ENCODE measurements at places on chromosomes 16 and 17.

- DNase-seq: no peak
Observed at GRCh38 chr17:16398270-16399267, 16.8 kb upstream of the TRPV2 start.

DNA sequence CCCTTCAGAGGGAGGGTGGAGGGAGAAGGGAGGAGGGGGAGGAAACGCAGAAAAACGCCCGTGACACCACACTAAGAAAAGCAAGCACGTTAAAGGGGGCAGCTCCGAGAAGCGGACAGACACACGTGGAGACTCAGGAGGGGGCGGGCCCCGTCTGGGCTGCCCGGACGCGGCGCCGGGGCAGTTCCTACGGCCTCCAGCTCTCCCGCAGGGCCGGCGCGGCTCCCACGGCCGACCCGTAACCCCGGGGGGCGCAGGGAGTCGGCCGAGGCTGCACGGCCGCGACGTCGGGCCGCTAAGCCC, 362 bp downstream of the KLHDC4 start:
- DNase-seq: no peak

DNA sequence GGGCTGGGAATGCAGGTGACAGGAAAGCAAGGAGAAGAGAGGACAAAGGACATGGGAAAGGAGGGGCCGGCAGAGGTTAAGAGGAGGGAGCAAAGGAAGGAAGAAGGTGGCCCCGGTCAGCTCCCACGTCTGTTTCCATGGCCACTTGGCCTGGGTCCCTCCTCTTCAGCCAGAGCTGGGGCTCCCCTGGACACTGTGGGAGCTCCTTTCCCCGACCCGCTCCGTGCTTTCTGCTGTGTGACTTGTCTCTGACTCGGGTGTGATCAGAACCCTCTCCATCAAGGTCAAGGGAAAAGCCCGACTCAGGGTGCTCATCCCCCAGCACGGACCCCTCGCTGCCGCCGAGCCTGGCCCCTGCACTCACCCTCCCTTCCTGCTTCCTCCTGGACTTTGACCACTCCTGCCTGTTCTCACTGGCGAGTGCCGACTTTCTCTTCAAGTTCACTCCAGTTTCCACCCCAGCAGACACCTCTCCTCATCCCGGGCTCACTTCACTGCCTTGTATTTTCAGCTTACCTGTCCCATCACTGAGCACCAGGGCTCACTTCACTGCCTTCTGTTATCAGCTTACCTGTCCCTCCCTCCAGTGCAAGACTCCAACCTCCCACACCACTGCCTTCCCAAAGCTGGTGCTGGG, 61.2 kb downstream of the MEAK7 start:
- no peak for DNase-seq

DNA sequence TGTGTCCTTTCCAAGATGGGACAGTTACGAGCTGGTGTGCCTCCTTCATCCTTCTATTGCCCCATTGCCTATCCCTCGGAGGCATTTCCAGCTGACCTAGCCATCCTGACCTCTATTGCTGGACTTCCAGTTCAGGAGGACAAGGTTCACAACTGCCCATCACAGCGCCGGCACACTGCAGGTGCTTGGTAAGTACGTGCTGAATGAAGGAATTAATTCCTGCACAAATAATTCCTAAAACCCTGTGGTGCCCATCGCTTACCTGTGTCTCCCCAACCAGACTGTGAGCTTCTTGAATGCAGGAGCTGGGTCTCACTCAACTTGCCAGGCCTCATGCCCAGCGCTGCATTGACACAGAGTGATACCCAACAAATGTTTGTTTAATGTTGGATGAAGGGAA, 13.0 kb downstream of the ALOX15B start:
- no peak for DNase-seq

- DNase-seq: peak; percentile 40
Observed at GRCh38 chr17:79231766-79232287, 157.2 kb downstream of the ENGASE start.

DNA sequence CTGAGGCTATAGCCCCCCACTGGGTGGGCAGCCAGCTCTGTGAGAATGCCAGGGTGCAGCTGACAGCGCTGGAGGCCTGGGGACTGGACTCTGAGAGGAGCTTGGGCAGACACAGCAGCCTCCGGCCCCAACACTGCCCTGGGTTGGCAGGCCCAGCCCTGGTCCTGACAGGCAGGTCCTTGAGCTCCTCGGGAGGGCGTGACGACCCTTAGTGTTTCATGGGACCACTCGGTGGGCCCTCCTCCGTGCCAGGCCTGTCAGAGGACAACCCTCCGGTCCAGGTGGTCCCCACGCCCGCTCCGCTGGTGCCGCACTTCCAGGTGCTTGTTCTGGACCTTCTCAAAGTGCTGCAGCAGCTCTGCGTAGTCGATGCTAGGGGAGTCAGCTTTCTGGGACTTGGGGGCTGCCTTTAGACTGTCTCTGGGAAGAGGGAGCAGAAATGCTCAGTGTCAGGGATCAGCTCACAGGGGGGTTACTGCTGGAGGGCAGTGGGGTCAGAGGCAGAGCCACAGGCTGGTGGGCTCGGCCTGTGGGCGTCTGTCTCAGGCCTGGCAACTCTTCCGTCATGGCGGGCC, 1.9 kb upstream of the MTSS2 start:
- no peak for DNase-seq

- peak; percentile 52 for DNase-seq
Observed at GRCh38 chr17:12983991-12984884, 33.6 kb downstream of the ELAC2 start.

DNA sequence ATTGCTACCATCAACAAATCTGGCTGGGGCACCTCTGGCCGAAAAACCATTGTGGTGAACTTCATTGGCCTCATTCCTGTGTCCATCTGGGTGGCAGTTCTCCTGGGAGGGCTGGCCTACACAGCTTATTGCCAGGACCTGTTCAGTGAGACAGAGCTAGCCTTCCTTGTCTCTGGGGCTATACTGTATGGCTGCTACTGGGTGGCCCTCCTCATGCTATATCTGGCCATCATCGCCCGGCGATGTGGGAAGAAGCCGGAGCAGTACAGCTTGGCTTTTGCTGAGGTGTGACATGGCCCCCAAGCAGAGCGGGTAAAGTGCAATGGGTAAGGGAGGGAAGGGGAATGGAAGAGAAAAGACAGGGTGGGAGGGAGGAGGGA, 9.5 kb downstream of the HAS3 start:
- no peak for DNase-seq

- DNase-seq: peak; percentile 66
Observed at GRCh38 chr17:27577121-27577761, 53.7 kb upstream of the LGALS9 start.

- peak; percentile 69 for DNase-seq
Observed at GRCh38 chr17:2282297-2282873, 21.2 kb downstream of the SMG6 start.
